ENCODE measurements at places on chromosomes 7 and 10.

- DNase-seq = no peak
These were observed 1.8 kb downstream of the STAM start for GRCh38 chr10:17645621-17646345.

- DNase-seq = no peak
These were observed 824.6 kb upstream of the IGFBP3 start for GRCh38 chr7:46745707-46746090.

DNA sequence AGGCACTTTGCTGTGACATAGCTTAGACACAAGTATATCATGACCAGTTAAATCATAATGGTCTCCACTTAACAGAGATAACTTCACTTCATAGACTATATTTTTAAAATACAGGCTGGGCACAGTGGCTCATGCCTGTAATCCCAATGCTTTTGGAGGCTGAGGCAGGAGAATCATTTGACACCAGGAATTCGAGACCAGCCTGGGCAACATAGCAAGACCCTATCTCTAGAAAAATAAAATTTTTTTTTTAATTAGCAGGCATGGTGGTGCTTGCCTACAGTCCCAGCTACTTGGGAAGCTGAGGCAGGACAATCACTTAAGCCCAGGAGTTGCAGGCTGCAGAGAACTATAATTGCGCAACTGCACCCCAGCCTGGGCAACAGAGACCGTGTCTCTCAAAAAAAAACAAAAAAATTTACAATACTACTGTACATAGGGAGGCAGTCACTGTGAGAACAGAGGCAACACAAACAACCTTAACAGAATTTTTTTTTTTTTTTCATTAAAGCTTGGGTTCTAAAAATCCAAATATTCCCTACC, 105.1 kb downstream of the USP6NL start:
- no peak for DNase-seq

GRCh38 chr7:37109016-37109683, 339.5 kb downstream of the ELMO1 start:
- DNase-seq = no peak

- DNase-seq = no peak
These were observed 7.2 kb downstream of the UPP1 start for GRCh38 chr7:48096273-48096672.

DNA sequence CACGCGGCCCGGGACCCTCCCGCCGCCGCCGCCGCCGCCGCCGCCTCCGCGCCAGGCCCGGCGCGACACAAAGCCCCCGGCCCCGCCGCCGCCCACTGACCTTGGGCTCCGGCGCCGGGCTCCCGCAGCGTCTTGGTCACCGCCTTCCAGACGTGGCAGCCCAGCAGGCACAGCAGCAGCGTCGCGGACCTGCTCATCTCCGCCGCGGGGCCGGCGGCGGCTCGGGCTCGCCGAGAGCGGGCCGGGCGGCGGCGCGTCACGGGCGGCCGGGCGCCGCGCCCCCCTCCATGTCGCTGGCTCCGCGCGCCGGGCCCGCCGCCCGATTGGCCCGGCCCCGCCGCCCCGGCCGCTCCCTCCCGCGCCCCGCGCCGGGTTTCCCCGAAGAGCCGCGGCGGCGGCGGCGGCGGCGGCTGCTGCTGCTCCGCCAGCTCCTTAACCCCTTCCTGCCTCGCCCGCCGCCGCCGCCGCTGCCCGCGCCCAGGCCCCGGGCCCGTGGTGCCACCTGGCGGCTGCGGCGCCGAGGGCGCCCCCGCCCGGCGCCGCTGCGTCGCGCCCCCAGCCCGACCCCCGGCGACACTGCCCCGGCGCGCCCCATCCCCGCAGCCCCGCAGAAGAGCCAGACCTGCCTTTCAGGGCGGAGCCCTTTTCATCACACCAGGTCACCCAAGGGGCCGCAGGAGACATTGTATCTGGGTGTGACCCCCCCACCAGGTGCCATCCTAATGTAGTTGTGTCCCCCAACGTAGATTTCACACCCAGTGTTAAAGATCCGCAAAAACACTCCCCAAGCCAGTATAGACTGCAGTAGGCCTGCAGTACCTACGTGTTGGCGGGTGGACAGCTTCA, at the start of gene FAM171A1:
TSS of gene FAM171A1 (minus strand) at position 434 of the 846 bp plus-strand sequence. CDS start at position 197, 237 bp downstream.
- no peak for DNase-seq

GRCh38 chr7:150586068-150586784, 19.0 kb downstream of the GIMAP4 start:
- no peak for DNase-seq

DNA sequence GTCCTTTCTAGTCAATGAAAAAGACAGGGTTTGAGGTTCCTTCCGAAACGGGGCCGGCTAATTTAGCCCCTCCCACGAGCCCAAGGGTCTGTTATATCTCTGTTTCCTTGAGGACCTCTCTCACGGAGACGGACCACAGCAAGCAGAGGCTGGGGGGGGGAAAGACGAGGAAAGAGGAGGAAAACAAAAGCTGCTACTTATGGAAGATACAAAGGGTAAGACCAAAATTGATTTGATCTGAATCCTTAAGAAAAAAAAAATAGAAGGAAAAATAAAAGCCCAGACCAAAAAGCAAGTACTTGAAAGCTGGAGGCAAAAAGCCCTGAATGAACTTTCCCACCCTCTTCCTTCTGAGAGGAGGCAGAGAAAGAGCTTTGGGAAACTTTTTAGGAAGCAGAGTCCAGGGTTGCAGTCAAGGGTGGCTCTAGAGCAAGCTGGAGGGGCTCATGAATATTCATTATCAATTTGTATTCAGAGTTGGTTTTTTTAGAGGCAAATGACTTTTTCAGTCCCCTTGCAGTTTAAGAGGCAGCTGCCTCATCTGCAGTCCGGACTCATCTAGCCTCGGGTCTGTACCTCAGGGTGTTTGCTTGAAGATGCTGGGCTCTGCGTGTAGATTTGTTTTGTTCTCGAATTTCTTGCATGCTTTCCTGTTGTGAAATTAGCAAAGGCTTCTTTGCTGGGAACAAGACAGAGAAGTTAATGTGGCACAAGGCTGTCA, at the start of gene ENTPD1:
TSS of gene ENTPD1 (plus strand) at position 123 of the 721 bp plus-strand sequence. CDS start at position 200, 77 bp downstream.
- DNase-seq = no peak

DNA sequence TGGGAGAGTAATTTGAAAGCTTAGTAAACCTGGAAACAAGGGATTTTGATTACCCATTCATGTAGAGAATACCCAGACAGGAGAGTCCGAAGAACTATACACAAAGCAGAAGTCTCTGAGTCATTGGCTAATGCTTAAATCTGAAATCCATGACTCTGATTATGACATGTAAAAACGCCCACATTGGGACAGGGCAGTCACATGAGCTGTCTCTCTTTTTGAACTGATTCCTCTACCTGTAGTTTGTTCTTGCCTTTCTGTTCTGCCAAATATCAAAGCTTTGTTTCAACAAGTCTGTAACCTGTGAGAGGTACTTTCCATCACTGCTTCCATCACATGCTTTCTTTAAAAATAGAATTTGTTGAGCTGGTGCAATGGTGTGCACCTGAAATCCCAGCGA, 4.3 kb upstream of the GPNMB start:
- DNase-seq = no peak

- DNase-seq = no peak
These were observed 87.1 kb downstream of the DYNC1I1 start for GRCh38 chr7:95859429-95859828.
